ENCODE measurements at places on chromosomes 1 and 21.
A peak's percentile ranks its signal among the peaks of the same experiment; 100 is the strongest.

DNA sequence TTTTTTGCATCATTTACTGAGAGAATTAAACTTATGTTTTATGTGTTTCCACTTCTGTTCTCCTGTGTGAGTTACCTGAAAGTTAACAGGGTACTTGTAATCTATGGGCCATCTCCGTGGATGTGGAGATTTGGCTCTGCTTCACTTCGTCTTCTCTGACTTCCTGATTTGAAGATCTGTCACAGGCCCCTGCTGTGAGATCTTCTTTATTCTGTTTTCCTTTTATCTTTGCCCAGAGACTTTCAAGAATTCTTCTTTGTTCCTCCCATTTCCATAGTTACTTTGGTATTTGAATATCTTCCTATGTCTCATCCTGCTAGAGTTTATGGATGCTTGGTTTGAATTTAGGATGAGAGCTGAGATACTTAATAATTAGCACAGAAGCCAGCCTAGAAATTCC is 35.4 kb upstream of the PKN2 start:
- DNase-seq, result no peak

GRCh38 chr1:229133811-229134210 is 137.1 kb upstream of the RAB4A start:
- DNase-seq, result no peak

GRCh38 chr21:32559006-32559610 is 26.2 kb downstream of the TCP10L start:
- DNase-seq, result no peak

GRCh38 chr1:112672009-112672408 is 2.5 kb upstream of the MOV10 start:
- no peak for DNase-seq

DNA sequence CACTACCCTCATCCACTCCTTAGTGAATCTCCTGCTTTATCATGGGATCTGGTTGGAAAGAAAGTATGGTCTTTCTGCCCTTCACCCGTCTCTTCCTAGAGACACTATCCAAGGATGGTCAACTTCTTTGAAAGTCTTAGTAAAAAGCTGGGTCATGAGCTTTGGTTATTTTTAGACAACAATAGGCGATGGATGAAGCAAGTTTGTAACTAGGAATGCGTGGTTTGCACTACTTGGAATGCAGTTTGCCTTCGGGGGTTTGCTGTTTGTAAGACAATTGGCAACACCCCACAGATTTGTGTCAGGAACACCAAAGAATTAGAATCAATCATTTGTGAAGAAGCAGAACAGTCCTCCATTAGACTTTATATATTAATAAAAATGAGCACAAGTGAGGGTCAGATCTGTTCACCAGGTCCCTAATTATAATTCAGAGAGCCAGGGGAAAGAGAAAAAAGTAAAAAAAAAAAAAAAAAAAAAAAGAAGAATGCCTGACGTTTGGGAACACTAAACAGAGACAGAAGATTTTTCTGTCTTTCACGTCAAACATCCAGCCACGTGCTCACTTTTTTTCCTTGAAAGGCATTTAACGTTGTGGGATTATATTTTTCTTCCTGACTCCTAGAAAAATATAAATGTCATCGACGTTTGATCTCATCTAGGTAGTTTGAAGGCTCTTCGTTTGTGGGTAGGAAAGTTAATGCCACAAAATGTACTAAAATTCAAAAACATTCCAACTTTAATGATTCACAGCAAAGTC is 60.7 kb upstream of the BTG3 start:
- DNase-seq, result no peak

DNA sequence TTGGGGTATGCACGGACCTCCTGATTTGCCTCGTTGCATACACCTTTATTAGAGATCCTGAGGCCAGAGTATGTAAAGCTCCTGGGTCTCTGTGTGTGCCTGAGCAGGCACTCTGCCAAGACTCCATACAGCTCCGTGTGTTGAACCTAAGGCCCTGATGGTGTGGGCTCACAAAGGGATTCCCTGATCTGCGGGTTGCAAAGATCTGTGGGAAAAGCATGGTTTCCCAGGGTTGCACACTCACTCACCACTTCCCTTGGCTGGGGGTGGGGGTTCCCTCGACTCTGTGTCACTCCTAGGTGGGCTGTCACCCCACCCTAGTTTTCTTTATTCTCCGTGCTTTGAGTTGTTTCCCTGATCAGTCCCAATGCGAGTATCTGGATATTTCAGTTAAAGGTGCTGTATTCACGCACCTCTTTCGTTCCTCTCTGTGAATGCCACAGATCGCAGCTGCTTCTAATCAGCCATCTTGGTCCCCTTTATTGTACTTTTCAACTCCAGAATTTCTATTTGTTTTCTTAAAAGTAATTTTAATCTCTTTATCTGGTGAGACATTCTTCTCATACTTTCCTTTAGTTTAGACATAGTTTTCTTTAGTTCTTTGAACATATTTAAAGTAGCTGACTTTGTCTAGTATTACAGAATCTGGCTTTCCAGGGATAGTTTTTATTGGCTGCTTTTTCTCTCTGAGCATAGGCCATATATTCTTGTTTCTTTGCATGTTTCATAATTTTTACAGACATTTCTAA is 39.0 kb upstream of the F3 start:
- DNase-seq, result no peak

DNA sequence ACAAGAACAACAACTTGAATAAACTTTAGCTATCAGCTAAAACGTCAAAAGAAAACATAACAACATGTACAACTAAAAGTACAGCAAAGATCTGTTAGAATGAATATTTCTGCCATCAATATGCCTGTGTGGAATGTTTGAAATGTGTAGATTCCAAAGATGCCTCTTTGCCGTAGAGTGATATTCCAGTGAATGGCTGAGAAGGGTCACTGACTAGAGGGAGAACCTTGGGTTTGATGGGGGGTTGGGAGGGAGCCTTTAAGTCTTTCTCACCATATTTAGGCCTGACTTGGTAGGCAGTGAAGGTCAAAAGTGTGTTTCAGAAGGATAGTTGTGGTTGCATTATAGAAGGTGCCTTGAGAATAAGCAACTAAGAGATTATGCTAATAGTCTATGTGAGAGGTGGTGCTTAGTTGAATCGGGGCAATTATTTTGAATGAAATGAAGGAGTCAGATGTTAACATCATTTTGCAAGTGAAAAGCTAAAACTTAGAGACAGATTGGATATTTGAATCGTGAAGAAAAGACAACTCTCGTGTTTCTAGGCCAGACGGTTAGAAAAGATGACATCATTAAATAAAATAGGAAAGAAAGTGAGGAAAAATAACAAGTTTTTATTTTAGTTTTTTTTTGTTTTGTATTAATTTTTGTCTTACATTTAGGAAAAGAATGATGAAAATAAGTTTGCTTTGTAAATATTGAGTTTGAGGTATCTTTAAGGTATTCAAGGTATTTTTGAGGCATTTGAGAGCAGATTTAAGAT is 53.8 kb downstream of the PLA2G4A start:
- DNase-seq, result no peak

- no peak for DNase-seq
Observed at GRCh38 chr1:19762175-19762779, 37.4 kb downstream of the TMCO4 start.

- no peak for DNase-seq
Observed at GRCh38 chr1:159587461-159587951, at the start of gene APCS. APCS (plus strand) TSS chr1:159587826; CDS start chr1:159587922, 96 bp downstream.

DNA sequence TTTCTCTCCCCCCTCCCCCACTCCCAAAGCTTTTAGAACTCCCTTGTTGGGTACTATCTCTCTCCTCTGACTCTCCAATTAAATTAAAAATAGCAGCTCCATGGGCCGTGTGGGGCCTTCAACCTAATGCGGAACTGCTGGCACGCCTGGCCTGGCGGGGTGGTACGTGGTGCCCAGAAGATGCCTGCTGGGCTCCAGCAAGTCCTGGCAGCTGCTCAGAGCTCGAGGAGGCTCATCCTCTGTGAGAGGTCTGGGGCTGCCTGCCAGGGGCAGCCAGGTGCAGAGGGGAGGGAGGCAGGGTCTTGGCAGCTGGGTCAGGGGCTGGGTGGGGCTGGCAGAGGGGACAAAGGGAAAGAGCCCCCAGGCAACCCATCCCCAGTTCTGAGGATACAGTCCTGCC is 74.4 kb downstream of the ACTL8 start:
- DNase-seq, result no peak

GRCh38 chr1:21659099-21659923 is 9.8 kb downstream of the RAP1GAP start:
- peak; percentile 39 for DNase-seq

- DNase-seq, result no peak
Observed at GRCh38 chr1:155706139-155706538, 17.2 kb downstream of the DAP3 start.

DNA sequence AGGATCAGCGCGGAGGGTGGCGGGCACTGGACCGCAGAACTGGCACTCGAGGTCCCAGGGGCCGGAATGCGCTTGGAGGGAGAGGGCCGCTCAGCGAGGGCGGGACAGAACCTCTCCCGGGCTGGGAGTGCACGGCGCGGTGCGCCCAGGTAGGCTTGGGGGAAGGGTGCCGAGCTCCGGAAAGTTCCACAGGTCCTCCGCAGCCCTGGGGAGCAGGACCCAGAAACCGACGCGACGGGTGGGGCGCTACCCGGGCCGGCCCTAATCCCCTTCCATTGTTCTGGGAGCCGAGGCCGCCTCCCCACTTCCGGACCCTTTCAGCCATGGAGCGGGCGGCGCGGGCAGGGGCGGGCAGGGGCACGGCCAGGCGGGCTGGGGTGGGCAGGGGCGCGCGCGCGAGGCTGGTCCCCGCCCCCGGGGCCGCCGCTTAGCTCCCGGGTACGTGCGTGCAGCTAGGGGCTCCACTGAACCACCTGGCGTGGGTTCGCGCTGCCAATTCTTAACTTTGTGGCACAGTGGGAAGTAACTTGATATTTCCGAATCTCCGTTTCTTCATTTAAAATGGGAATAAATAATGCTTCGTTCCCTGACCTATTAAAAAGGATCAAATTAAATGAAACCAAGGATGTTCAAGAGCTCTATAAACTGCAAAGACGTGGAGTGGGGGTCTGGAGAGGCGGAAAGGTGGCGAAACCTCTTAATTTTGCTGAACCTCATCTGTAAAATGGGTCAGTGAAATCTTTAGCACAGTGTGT is 20.7 kb downstream of the LGR6 start:
- no peak for DNase-seq

DNA sequence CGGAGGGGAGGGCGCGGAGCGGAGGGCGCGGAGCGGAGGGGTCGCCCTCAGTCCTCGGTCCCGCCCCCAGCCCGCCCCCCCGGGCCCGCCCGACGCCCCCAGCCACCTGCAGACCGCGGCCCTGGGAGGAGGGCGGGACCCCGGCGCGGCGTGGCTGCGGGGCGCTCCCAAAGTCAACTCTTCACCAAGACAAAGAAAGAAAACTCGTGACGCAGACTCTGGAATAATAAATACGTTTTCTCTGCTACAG is 1.2 kb downstream of the HES4 start:
- DNase-seq, result no peak

DNA sequence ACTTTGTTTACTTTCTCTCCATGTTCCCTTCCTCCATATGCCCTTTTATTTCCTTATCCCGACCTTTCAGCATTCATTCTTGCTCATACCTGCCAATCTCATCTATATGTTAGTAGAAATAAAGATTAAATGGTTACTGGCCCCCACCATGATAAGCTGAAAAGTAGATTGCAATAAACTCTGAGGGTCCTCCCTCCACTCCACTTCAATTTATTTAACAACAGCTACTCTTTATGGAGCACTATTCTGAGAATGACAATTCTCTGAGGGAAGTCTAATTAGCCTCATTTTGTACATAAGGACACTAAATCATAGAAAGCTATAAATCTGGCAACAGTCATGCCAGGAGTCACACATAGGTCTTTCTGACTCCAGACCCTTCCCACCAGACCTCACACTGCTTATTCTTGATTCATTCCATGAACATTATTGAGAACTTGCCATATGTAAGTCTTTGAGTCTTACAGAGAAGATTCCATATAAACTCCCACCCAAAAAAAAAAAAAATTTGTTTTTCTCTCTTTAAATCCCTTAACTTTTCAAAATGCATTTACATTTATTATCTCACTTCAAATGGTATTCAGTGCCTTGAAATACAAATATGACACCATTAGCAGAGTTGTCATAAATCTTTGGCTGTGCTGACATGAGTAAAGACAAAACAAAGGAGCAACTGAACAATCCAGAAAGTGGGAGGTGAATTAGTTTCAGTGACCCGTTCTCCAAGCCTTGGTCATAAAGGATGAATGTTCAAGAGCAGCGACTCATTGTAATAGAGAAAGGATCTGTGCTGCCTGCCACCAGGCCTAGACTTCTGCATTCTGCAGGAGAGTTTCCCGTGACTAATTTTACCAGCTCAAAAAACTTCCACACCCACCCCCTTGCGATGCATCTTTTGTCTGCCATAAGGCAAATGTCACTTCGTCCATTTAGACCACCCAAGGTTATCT is 28.5 kb downstream of the PALMD start:
- DNase-seq, result no peak

DNA sequence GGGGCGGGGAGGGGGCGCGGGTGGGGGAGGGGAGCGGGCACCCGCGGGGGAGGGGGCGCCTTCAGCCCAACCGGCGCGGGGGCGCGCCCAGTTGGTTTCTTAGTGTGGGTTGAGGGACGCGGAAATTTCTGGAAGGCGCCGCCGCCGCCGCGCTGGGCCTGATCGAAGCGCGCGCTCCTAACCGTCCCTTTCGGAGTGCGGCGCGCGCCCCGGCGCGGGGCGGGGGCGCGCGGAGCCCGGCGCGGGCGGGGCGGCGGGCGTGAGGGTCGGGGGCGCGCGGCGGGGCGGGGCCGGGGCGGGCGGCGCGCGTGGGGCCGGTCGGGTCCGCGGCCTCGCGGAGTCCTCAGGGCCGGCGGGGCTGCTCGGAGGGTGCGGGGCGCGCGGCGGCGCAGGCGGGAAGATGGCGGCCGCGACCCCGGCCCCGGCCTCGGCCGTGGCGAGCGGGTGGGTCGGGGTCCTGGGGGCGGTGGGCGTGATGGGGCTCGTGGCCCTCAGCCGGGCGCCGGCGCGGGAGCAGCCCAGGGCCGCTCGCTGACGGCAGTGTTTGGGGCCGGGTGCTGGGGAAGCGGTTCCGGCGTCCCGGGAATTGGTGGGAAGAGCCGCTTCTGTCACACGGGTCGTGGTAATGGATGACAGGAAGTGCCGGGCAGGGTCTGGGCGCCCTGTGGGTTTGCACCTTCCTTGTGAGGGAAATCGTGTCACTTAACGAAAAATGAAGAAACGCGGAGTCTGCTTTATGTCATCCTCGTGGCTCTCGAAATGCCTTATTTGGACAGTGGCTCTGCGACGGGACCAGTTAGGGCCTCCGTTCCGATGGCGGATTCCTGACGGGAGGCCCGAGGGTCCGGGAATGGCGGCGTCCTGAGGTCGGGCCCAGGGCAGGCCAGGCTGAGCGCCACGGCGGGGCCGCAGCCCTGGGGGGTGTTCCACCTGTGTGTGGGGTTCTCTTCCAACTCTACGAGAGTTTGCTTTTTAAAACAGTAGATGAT is 764 bp downstream of the PKNOX1 start:
- DNase-seq, result peak; percentile 72

DNA sequence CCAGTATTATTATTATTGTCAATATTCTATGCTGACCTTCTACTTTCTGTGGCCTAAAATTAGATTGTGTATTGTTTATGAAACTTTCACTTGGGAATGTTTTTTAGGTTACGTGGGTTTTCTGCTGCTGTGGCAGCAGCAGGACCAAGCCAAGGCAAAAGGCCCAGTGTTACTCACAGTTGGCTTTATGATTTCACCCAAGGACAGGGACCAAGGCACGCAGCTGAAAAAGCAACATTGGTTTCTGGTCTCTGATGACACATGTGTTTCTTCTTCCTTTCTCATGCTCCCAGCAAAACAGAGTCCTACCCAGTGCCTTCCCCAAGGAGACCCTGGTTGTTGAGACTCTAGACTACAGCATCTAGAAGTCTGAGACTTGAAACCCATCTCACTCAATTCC is 413.7 kb downstream of the SETD4 start:
- DNase-seq, result no peak

Measured in substantia nigra (tissue), 51 donors.